ENCODE measurements at places on chromosomes 13 and 19.

DNA sequence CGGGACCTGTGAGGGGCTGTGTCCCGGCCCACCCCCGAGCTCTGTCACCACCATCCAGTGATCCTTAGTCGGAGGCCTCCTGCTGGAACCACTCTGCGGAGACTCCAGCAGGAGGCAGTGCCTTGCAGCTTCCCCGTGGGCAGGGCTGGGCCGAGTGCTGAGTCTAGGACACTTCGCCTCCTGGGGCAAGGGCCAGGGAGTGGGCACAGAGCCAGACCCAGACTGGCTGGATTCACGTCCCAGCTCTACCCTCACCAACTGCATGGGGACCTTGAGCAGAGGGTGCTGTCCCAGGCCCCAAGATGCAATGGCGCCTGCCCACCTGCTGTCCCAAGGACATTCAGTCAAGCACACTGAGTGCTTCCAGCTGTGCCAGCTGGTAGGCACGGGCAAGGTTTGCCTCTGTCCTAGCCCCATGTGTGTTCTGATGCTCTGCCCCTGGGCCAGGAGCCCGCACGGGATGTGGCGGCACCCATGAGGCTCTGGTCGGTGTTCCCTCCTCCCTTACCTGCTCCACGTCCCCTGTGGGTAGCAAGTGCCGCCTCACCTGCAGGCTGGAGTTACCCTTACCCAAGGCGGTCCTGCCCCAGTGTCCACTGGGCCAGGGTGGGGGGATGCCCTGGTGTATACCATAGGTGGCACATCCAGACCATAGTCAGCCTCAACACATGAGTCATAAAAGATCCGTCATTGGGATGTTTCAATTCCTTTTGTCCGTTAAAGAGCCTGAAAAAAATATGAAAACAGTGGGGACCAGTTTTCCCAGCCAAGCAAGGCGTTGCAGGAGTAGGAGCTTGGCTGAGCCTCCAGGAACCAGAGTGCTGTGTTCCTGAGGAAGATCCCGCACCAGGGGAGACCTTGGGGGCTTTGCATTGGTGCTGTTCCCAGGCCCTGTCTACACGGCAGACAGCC, 7.4 kb downstream of the FZR1 start:
- DNase-seq = no peak

GRCh38 chr13:49292742-49293486, 45.2 kb downstream of the CDADC1 start:
- DNase-seq = peak; percentile 91

- no peak for DNase-seq
These were observed 24.8 kb downstream of the N4BP2L1 start for GRCh38 chr13:32403108-32403507.

DNA sequence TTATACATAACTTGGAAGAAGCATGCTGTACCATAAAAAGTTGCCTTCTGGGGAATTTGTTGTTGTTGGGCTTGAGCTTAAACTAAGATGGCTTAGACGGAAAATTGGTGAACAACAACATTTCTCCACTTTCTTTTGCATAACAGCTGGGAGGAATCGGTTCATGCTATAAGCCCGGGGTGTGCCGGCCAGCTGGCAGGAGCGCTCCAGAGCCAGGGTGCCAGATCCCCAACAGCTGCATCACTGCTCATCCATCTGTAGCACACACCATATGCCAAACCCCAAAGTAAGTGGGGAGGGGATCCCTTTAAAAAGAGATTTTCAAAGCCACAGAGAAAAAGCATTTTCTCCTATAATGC, 419.5 kb upstream of the ARGLU1 start:
- no peak for DNase-seq

- no peak for DNase-seq
These were observed 68.0 kb downstream of the CRYL1 start for GRCh38 chr13:20457670-20458069.

DNA sequence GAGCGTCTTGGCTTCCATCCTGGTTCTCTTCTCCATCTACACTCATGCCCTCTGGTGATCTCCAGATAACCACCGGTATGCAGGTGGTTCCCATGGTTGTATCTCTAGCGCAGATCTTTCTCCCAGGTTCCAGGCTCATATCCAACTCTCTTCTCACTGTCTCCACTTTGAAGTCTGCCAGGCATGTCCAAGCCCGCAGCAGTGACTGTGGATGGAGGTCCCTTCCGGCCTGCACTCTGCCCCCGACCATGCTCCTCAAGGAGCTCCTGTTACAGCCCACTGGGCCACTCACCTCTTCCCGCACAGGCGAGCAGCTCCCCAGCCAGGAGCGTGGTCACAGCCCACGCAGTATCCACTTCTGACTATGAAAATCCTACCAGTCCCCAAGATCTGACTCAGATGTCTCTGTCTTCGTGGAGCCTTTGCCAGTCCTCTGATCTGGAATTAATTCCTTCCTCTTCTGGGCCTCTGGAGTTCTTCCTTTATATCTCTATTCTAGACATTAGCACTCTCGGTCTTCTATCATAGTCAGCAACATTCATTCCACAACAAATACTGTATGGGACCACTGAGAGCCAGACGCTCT, 100.2 kb downstream of the TEX26 start:
- peak; percentile 62 for DNase-seq

DNA sequence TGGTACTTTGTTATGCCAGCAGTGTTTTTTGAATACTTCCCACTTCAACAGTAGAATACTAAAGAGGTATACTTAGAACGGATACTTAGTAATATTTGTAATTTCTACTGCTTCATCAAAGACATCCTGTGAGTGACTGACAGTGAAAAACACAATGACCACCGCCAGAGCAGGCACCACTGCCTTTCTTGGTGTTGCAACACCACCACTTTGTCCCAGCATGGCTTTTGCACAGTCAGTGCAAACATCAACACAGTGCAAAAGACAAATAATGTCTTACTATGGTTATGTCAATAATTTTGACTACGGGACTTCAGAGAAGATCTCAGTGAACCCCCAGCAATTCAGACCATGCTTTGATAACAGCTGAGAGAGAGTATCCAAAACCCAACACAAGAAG, 220.5 kb downstream of the RBM26 start:
- no peak for DNase-seq

DNA sequence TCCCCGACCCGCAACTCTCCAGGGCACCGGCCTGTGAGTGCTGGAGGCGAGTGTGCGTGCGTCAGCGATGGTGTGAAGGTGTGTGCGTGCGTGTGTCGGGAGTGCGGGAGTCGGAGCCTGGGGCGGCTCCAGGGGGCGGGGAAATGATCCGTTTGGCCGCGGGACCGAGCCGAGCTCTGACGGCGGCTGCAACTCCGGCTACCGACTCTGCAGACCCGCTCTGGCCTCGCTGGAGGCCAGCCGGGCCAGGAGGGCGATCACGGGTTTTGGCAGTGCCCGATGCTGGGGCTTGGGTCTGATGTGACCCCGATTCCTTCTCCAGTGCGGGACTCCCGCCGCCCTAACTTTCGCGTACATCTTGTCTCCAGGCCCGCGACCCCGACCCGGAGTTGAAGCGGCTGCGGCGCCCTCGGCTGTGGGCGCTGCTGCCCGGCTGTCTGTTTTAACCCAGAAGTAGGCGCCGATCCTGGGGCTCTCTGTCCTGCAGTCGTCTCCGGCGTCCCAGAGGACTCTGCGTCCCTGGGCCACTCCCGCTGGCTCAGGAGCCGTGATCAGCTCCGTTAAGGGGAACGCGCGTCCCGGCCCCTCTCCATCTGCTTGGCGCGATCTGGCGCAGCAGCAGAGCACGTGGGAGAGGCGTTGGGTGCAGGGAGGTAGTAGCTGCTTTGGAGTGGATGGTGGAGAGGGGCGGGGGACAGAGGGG, 1.2 kb downstream of the CHST8 start:
- DNase-seq = no peak

- DNase-seq = no peak
These were observed 2.7 kb downstream of the VSTM2B start for GRCh38 chr19:29528350-29528945.

DNA sequence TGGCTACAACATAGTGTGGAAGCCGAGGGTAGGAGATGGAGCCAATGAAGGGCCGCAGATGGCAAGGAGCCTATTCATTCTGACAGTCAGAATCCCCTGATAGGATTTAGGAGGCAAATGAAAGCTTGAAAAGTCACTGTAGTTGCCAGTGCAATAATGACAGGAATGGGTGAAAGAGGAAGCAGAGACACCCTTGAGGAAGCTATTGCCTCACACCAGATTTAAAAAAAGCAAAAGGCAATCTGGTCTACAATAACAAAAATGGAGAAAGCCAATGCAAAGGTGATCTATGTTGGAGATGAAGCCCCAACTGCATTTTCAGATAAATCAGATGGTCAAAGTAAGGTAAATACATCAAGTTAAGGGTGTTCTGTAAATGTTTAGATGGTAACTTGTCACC, 158.5 kb downstream of the TUBA3C start:
- DNase-seq = no peak

DNA sequence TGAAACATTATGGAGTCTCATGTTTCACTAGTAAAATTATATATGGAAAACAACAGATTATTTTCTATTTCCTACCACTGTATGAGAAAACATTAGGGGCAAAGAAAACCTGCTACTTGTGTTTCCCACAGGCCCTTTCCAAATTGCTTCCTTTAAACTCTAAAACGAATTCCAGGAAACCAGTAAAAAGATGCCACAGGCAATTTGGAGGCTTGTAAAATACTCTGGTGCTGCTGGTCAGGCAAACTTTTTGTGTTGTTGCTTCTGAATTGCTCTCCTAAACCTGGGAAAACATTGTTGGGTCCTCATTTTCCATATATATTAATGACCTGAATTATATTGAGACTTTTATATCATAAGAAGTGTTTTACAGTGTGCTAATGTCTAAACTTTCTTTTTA, 141.5 kb downstream of the TDRD3 start:
- DNase-seq = no peak

GRCh38 chr19:15200553-15201364, at the start of gene NOTCH3:
TSS of gene NOTCH3 (minus strand) at chr19:15200995. CDS start at chr19:15200905, 90 bp downstream.
- no peak for DNase-seq

DNA sequence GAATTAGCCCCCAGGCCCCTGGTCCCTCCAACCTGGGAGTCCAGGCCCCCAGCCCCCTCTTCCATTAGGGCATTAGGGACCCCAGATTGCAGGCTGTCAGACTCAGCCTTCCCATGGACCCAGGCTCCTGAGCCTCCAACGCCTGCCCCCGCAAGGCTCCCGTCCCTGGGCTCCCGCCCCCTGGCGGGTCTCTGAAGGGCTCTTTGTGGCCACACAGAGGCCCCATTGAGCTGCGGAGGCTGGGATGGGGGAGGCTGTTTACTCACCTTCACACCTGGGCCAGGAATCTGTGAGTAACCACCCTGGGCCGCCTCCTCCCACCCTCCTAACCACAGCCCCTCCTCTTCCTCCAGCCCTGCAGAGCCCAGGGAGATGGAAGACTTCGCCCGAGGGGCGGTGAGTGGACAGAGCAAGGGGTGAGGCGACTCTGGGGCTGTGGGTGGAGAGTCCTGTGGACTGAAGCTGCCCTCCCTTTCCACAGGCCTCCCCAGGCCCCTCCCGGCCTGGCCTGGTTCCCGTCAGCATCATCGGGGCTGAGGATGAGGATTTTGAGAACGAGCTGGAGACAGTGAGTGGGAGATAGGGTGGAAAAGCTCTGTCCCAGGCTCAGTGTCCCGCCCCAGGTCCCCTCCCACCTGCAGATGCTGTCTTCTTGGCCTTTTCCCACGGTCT, 4.9 kb downstream of the ARHGEF1 start:
- peak; percentile 72 for DNase-seq

- DNase-seq = no peak
These were observed 204.8 kb downstream of the MYO16 start for GRCh38 chr13:108834193-108834592.

GRCh38 chr19:40561947-40562346, 14.7 kb upstream of the SHKBP1 start:
- no peak for DNase-seq

GRCh38 chr19:53294786-53295441, 27.4 kb upstream of the VN1R4 start:
- DNase-seq = no peak

DNA sequence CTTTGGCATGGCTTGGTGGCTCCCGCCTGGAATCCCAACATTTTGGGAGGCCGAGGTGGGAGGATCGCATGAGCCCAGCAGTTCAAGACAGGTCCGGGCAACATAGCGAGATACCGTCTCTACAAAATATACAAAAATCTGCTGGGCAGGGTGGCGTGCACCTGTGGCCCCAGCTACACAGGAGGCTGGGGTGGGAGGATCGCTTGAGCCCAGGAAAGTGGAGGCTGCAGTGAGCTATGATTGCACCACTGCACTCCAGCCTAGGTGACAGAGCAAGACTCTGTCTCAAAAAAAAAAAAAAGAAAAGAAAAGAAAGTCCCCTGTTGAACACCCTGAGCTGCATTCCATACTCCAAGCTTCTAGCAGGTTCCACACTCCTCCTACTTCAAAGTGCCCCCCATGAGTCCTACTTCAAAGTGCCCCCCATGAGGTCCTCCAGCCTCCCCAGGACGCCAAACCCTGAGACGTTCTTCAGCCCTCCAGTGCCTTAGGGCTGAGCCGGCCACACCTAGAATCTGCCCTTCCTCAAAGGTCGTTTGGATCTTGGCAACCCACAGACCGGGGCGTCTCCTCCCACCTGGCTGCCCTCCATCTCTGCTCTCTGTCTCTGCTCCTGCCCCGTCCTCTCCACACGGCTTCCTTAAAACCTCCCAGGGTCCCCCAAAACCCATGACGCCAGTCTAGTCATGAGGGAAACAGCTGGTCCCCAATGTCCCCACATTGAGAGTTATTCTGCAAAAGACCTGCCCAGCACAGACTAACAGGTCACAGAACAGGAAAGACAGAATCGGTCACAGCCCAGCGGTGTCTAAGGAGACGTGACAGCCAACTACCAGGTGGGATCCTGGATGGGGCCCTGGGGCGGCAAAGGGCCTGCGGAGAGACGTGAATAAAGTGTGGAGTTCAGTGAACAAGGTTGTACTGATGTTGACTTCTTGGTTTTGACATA, 4.8 kb downstream of the TJP3 start:
- no peak for DNase-seq

DNA sequence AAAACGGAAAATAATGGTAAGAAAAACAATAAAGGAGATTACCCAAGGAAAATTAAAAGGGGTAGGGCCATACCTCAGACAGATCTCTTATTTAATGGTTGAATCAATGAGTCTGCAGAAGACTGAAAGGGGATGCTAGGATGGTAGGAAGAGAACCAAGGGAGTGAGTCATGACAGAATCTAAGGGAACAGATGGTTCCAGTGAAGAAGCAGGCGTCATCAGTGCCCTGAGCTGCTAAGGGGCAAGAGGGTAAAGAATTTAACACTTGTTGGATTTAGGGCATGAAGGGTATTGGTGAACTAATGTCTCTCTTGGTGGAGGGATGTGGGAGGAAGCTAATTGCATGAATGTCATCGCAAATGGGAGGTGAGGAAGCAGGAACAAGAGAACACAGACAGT, 329.2 kb upstream of the TSHZ3 start:
- no peak for DNase-seq

GRCh38 chr13:22111152-22111783, 440.4 kb downstream of the FGF9 start:
- DNase-seq = no peak
